NCI-H1417 (cell line): ENCODE measurements at places on chromosomes 16 and 17.

DNA sequence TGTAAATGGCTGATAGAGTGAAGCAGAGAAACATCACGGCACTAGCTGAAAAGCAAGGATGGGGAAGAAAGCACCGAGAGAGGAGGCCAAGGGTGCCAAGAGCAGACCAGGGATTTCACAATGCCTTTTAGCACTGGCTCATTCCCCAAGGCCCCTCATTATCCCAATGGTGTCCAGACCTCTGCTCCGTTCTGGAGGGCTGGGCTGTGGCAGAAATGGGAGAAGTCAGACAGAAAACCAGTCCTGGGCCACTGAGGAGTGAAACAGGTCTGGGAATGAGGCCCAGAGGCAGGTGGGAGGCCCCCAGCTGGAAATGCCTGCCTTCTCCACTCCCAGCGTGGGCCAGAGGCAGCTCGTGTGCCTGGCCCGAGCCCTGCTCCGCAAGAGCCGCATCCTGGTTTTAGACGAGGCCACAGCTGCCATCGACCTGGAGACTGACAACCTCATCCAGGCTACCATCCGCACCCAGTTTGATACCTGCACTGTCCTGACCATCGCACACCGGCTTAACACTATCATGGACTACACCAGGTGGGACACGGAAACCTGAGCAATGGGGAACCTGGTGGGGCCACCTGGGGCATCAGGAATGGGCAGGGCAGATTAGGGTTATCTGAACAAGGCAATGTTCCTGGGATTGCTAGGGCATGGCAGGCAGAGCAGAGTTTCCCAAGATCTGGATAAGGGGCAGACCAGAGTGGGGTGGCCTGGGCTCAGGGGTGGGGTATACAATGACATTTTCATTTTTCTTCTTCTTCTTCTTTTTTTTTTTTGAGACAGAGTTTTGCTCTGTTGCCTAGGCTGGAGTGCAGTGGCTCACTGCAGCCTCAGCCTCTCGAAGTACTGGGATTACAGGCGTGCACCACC lies 20.3 kb downstream of the ANKRD40 start:
- DNase-seq: no peak

DNA sequence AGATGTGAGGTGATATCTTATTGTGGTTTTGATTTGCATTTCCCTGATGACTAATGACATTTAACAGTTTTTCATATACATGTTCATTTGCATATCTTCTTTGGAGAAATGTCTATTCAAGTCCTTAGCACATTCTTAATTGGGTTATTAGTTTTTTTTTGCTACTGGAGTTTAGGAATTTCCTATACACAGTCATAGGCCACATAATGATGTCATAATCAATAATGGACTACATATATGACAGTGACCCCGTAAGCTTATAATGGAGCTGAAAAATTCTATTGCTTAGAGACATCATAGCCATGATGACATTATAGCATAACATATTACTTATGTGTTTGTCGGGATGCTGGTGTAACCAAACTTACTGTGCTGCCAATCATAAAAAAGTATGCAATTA lies 83.7 kb downstream of the ABCA8 start:
- no peak for DNase-seq

GRCh38 chr16:30786115-30786935 lies 680 bp downstream of the ZNF629 start:
- DNase-seq: peak; percentile 65

GRCh38 chr16:84654998-84655397 lies 6.7 kb downstream of the KLHL36 start:
- no peak for DNase-seq

DNA sequence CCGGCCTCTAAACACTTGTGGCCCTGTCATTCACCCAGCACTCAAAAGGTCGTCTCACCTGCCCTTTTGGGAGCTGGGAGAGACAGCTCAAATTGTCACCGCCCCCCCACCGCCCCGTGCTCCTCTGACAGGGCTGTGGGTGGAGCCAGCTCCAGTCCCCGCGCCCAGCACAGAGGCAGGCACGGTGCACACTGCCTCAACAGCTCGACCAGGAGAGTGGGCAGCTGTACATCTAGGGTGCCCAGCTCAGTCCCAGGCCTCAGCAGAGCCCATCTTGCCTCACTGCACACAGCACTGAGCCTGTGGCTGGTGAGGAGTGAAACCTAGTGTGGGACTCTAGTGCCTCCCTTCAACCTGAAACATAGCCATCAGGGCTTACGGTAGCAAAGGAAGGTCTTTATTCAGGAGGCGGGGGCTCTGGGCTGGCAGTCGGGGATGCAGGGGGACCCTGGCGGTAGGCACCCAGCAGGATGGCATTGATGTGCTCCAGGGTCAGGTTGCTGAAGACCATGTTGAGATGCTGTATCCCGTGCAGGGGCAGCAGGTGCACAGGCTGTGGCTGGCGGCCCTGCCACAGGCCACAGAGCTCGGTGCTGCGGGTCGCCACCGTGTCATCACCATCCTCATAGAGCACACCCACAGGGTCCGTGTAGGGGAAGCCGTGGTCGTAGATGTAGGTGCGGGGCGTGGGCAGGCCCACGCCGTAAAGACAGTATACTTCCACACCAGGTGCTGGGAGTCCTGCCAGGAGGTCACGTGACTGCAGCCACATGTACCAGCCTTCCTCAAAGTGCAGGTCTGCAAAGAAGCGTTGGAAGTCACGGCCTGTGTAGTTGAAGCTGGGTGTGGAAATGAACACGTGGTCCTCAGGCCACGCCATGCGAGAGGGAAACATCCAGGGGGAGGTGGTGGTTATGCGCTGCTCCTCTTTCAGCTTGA lies 3.1 kb upstream of the PSMB10 start:
- DNase-seq: no peak

- no peak for DNase-seq
Measured at GRCh38 chr17:27868565-27868964, 24.6 kb downstream of the LYRM9 start.

DNA sequence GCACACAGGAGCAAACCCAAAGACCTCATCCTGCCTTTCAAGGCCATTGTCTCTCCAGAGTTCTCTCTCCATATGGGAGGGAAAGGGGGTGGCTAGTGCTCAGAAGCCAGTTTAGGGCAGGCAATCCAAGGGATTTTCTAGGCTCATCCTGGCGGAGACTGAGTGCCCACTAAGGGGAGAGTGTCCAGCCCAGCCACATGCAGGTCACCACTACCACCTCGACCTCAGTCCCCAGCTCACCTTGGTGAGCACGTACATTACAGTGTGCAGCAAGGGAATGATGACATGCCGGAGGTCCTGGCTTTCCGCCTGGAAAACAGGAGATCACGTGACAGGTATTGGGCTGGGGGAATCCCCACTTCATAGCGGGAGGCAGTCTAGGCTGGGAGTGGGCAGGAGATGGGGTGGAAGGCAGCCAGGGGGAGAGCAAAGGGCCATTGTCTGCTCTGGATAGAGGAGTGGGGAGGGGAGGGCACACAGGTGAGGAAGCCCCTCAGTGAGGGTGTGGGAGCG lies 29.9 kb downstream of the PIK3R6 start:
- no peak for DNase-seq

DNA sequence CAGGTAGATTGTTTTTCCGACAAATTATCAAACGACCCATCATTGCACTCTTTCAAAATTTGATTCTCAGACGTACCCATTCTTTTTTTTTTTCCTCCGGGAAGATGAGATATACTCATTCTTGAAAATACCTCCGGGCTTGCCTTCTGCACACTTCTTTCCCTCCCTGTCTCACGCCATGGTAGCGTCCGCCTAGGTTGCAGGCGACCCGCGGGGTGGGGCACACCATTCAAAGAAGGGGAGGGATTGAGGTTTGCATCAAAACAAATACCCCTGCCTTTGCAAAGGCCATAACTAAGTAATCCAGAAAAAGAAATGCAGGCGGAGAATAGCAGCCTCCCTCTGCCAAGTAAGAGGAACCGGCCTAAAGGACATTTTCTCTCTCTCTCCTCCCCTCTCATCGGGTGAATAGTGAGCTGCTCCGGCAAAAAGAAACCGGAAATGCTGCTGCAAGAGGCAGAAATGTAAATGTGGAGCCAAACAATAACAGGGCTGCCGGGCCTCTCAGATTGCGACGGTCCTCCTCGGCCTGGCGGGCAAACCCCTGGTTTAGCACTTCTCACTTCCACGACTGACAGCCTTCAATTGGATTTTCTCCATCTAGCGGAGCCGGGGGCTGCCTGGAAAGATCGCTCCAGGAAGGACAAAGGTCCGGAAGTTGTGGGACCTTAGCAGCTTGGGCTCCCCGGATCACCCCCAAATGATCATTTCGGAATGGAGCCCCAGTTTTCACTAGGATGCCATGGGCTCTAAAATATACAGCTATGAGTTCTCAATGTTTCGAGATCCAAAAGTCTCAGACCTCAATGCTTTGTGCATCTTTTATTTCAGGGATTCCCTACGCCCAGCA lies 843 bp downstream of the TP53 start:
- DNase-seq: peak; percentile 77

GRCh38 chr17:74403512-74404137 lies 28.3 kb upstream of the GPRC5C start:
- no peak for DNase-seq

GRCh38 chr16:11679941-11680911 lies 12.0 kb downstream of the SNN start:
- no peak for DNase-seq

- no peak for DNase-seq
Measured at GRCh38 chr16:46727184-46727583, 21.0 kb downstream of the MYLK3 start.

DNA sequence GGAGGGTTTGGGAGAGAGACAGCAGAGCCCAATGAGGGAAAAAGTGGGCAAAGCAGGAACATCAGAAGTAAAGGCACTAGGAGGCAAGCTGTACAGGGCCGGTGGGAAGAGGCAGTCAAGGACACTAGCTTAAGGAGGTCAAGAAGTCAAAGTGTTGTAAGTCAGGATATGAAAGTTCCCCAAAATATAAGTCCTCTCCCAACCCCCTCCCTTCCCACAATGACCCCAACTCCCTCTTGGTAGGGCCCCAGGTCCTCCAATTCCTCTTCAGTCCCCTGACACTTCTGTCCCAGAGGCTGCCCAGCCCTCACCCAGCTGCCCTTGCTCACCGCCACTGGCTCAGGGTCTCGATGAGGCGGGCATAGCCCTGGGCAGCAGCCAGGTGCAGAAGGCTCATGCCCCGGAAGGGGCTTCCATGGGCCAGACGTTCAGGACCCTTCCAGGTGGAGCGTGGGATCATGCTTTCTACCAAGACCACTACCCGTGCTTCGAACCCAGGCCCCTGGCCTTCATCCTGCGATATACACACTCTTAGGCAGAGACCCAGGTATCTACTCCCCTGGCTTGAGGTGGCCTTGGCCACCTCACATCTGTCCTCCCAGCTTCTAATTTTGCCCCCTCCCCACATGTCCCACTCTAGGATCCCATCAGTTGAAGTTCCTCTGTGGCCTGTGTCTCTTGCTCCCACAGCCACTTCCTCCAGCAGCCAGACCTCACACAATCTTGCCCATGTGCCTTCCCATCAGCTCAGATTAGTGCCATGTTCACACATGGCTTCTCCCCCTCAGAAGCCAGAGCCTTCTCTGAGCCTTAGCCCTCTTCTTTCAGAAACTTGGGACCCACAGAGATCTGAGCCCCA lies 5.9 kb upstream of the SPAG7 start:
- DNase-seq: no peak

GRCh38 chr16:68064791-68065365 lies 20.3 kb upstream of the NFATC3 start:
- DNase-seq: peak; percentile 19

GRCh38 chr17:70327723-70328122 lies 158.4 kb downstream of the KCNJ2 start:
- DNase-seq: no peak

- DNase-seq: no peak
Measured at GRCh38 chr17:73168667-73169066, 3.9 kb downstream of the SSTR2 start.

DNA sequence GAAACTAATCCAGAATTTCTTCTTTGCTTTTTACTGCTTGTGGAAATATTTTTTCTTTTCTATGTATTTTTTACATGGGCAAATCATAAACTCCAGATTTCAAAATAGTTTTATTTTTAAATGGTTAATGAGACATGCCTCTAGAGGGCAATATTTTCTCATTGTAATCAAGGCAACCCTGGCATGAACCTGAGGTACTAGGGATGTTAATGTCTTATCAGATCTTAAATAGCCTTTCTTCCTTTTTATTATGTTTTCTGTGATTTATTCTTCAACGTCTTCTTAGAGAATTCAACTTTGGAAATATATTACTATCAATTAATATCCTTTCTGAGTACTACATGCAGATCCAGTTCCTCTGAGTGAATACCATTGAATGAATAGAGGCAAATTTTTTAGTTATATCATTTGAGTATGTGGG lies 324.7 kb downstream of the BCAS3 start:
- DNase-seq: no peak

DNA sequence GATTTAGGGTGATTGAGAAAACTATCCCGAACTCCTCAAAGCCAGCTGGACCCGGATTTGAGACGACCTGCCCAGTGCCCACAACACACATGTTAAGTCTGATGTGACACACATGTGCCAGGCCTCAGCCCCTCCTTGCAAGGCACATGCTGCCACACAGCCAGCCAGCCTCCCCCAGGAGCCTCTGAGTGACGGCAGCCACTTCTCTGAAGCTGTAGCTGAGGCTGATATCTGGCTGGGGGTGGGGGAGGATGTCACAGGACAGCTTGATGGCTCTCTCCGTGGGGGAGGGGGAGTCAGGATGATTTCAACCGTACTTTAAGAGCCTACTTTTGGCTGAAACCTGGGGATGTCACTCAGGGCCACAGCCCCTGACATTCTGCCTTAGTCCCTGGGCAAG lies 40.9 kb downstream of the SRCIN1 start:
- DNase-seq: no peak

- no peak for DNase-seq
Measured at GRCh38 chr17:68759002-68759342, 157.8 kb upstream of the FAM20A start.
